ENCODE measurements at places on chromosomes 13 and 19. TPM values are rescaled to one million over a fixed set of nuclear protein-coding genes. Genes with fewer than 3 reads are reported as not detected.

The OR7A5 gene
- not detected for total RNA-seq

The CPB2 gene
- 0.13 TPM for total RNA-seq

The SGCG gene
- 0.35 TPM for total RNA-seq

The CEACAM6 gene
- total RNA-seq, result 0.29 TPM

The FSD1 gene
- 1.5 TPM for total RNA-seq

The IRGQ gene
- 19.2 TPM for total RNA-seq

The SPHK2 gene
- 15.2 TPM for total RNA-seq
